ENCODE measurements at places on chromosomes 3 and 15.
A peak's percentile ranks its signal among the peaks of the same experiment; 100 is the strongest.

GRCh38 chr3:181619897-181620296 lies 91.8 kb upstream of the SOX2 start:
- DNase-seq: no peak

DNA sequence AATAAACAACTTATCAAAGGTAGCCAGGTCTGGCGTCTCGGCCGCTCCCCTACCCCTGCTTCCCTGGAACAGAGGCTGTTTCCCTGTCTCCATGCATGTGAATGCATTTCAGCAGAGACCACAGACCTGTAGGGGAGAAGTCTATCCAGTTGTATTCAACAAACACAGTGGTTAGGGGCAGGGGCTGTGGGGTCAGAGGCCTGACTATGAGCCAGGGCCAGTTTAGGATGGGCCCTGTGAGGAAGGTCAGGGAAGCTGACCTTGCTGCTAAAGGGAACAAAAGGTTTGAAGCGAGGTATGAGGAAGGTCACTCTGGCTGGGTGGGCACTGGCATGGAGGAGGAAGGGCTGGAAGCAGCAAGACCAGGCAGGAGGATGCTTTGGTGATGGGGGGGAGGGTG lies 184.6 kb downstream of the XXYLT1 start:
- DNase-seq: no peak

GRCh38 chr15:75696311-75696720 lies 16.3 kb downstream of the CSPG4 start:
- peak; percentile 58 for DNase-seq

DNA sequence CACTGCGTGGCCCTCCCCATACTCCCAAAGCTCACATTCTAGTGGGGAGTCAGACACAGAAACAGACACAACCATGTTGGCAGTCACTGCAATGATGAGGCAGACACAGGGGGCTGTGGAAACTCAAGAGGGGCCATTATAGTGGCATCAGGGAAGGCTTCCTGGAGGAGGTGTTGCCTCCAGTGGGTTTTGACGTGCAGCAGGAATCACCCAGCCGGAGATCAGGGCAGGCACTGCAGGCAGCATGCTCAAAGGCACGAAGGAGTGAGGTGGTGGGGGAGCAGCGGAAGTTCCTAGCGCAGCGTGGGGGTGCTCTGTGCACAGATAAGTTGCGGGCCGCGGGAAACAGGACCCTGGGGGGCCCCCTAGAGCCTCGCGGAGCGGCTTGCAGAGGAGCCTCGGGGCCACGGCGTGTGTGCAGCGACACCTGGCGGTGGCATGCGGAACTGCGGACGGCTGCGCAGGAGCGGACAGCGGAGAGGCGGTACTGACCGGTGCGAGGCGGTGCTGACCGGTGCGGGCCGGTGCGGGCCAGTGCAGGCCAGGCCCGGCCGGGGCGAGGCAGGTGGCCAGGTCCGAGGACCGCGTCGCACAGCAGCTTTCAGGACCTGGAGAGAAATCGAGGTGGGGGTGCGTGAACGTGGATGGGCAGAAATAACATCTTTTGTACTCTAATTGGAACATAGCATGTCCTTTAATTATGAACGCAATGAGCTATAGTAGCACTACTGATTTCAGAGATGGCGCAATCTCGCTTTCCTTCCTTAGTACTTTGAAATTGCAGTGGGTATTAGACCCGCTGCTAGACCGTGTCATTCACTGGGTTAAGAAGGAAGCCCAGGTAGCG lies 101.5 kb downstream of the FBLN2 start:
- DNase-seq: peak; percentile 60

DNA sequence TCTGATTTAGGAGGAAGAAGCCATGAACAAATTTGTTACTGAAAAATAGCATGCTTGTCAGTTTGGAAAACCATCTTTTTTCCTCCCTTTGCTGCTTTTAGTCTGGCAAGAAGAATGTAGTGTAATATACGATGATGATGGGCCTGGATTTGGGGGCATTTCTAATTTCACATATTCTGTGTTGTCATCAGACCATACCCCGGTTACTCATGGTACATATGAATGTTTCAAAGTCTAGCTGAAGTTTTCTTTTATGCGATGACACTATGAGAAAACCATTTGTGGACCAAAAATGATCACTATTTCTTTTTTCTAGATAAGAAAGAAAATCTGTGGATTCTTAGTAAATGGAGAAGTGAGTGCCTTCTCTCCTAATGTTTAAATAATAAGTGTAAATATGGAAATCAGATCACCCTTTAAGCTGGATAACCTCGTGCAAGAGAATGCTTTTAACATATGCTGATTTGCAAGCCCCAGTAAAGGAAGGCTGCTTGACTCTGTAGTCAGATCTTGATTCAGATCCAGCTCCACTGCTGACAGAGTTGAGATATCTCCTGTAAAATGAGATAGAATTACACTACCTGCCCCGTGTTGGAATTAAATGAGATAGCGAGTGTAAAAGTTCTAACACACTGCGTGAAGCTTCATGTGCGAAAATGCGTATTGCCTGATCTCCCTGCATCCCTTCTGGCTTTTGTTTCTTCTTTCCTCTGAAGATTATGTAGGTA lies 3.0 kb downstream of the MEF2A start:
- no peak for DNase-seq

DNA sequence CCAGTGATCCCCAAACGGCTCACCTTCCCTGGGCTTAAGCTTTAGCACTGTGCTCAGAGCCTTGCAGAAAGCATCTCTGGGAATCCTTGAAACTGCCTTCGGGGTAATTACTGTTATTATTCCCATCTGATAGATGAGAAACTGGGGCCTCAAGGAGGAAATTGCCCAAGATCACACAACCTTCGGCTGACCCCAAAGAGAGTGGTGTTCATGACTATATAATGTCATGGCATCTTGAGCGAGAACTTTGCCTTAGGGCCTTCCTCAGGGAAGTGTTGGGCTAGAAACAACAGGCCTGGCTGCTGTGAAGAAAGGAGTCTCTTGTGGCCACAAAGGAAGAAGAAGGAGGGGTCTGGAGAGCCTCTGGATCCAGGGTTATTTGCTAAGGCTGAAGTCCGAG lies 388.7 kb upstream of the CFAP20DC start:
- peak; percentile 53 for DNase-seq

GRCh38 chr15:39828374-39828931 lies 45.8 kb upstream of the FSIP1 start:
- DNase-seq: peak; percentile 49

DNA sequence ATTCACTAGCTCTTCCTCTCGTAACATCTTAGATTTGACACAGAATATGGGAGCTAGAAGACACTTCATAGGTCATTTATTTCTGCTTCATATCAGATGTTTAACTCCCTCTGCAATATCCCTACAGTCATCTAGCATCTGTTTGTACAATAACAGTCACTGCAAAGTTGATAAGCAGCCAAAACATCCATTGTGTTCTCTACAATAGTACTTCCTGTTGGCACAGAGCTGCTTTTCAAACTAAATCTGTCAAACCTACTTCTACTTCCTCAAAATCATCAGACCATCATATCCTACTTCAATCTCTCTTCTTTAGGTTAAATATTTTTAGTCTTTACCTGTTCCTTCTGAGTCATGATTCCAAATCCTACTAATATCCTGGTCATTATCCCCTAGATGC lies 233.2 kb downstream of the FGF12 start:
- no peak for DNase-seq

GRCh38 chr3:188202358-188203138 lies 48.6 kb downstream of the LPP start:
- DNase-seq: no peak

- peak; percentile 77 for DNase-seq
Observed at GRCh38 chr15:94164202-94164807, 67.1 kb upstream of the MCTP2 start.

- DNase-seq: peak; percentile 79
Observed at GRCh38 chr3:184371570-184372018, 6.4 kb downstream of the THPO start.

DNA sequence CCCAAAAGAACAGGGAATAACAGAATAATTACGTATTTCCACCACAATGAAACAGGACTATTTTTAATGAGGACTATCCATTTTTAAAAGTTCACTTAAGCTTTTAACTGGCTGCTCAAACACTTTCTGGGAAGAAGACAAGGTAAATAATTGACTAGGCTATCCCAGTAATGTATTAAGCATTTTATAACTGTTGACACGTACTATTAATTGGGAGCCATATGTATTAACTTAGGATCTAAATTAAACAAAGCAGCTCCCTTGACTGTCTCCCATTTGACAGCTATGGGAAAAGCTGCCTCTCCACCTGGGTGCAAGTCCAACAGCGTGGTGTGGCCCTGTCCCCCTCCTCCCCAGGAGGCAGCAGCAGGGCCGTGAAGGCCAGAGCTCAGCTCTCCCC lies 36.1 kb downstream of the MYO5C start:
- no peak for DNase-seq

GRCh38 chr15:50378776-50379175 lies 23.8 kb upstream of the GABPB1 start:
- DNase-seq: no peak

DNA sequence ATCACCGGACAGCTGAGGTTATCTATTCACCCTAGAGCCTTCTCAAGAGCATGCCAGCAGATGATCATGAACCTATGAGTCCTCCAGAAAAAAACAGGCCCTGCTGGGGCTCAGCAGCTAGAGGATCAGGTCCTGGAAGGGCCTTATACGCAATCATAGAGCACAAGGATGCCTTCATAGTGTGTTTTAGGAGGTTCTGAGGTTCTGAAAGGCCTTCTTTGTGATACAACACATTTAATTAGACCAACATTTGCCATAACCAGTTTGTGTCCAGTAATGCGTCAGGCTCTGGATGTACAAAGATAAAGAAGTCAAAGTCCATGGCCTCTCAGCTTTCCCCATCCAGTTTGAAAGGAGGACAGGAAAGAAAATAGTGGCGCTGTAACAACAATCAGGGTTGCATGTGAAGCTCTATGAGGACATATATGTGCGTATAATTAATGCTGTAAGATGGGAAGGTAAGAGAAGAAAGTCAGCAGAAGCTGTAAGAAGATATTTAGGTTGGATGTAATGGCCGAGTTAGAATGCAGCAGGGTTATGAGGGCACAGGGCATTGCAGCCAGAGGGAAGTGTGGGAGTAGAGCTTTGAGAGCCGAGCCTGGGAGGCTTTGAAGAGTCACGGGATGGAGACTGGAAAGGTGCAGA lies 302.6 kb upstream of the TBL1XR1 start:
- peak; percentile 19 for DNase-seq

GRCh38 chr3:142973217-142974009 lies 9.9 kb upstream of the PAQR9 start:
- no peak for DNase-seq

- DNase-seq: no peak
Observed at GRCh38 chr3:101379658-101380376, 59.4 kb upstream of the IMPG2 start.

- no peak for DNase-seq
Observed at GRCh38 chr15:73150831-73151230, 98.6 kb downstream of the NEO1 start.

- no peak for DNase-seq
Observed at GRCh38 chr15:72680931-72681330, 5.1 kb downstream of the HIGD2B start.
